ENCODE measurements at places on chromosomes 6 and 20.

DNA sequence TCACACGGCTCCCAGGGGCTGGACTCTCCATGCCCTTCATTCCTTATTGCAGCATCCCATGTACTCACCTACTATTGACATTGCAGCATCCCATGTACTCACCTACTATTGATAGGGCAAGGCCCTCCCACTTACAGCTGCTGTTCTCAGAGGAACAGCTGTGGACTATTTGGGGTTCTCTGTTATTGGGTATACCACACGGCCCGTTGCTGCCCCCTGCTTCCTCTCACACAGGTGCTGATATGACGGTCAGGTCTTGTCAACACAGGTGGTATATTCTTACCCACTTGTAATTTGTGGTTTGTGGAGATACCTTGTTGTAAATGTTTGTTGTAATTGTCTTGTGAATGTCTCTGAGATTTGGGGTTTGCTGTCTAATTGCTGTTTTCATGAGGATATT is 18.8 kb downstream of the ALDH5A1 start:
- no peak for DNase-seq

DNA sequence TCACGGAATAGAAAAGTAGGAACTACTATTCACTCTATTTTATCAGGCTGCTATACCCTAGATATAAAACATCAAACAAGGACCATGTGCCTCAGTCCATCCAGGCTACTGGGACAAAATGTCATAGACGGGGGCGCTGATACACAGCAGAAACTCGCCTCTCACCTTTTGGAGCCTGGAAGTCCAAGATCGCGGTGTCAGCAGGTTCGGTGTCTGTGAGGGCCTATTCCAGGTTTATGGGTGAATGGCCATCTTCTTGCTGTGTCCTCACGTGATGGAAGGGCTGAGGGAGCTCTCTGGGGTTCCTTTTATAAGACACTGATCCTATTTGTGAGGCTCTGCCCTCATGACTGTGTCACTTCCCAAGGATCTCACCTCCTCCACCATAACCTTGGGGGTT is 89.5 kb downstream of the DLL1 start:
- no peak for DNase-seq

DNA sequence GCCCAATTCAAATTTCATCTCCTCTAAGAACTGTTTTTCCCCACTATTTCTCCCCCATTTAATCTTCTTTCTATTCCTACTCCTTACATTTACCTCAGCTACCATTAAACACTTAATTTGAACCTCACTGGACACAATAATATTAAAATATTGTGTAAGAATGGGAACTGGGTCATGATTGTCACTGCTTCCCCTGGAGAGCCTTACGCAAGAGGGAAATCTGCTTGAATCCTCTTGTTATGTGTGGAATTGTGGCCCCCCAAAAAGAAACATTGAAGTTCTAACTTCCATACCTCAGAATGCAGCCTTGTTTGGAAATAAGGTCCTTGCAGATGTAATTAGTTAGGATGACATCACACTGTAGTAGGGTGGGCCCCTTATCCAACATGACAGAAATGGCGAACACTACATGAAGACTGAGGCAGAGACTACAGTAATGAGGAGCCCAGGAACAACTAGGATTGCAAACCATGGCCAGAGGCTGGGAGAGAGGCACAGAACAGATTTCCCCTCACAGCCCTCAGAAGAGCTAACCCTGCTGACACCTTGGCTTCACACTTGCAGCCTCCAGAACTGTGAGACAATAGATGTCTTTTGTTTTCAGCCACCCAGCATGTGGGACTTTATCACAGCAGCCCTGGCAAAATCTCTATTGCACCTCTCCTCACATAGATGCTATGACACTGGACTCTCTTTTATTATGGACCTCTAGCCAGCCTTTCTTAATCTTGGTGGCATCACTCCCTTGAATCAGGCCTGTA is 29.9 kb downstream of the HIVEP2 start:
- no peak for DNase-seq

DNA sequence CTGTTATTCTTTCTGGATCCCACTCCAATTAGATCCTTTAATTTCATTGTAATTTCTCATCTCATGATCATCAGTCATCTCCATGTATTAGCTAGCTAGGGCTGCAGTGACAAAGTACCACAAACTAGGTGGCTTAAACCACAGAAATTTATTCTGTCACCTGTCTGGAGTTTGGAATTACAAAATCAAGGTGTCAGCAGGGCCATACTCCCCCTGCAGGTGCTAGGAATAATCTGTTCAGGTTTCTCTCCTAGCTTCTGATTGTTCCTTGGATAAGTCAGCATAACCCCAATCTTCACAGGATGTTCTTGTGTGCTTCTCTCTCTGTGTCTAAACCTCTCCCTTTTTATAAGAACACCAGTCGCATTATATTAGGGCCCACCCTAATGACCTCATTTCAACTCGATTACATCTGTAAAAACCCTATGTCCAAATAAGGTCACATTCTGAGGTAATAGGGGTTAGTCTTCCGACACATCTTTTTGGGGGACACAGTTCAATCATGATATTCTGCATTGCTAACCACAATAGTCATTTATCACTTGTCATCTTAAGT is 40.5 kb downstream of the BEND6 start:
- DNase-seq = no peak

DNA sequence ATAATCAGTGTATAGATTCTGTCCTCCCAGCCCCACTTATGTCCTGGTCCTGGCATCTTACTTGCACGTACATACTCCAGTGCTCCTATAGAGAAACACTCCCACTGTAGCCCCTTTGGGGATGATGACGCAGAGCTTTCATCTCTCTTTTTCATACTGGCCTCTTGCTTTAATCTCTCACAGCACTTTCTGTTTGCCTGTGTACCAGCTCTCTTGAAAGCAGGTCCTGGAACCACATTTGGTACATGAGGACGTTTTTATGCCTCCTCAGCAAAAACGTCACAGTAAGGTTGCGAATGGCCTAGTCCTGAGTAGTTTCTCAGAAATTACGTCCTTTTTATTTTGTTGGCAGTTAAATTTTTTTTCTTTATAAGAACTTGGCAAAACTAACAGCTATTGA is 10.8 kb downstream of the L3MBTL3 start:
- no peak for DNase-seq

DNA sequence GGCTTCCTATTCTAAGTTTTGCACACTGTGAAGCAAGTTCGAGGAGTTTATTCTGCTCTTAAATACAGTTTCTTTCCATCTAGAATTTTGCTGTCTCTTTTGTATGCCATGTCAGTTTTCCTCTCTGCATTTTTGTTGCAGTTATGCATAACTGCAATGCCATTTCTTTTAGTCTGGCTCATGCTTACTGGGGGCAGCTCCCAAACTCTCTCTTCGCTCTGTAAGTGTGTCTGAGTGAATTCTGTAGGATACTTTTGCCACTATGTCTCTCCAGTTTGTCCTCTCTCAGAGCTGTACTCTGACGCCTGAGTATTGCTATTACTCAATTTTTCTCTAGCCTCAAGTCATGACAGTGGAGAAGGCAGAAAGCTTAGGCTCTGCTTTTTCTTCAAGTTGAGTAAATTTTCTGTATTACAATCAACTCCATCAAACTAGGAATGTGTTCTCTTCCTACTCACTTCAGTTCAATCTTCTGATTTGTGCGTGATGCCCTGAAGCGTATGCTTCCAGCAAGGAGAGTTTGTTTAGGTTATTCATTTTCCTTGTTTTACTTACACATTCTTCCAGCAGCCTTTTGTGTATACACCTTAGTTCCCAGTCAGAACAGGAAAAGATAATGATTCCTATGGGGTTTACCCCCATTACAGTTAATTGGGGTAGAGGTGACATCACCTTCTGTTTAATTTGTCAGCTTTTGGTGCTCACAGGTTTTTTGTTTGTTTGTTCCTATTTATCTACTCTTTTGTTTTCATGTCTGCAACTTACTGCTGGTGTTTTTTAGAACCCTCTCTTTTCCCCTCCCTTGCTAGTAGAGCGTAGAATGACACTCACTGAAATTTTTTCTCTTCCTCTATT is 430.9 kb downstream of the BCKDHB start:
- DNase-seq = no peak

GRCh38 chr6:35213824-35214756 is at the start of gene SCUBE3:
Gene SCUBE3 (plus strand): TSS chr6:35213956. CDS start chr6:35214419, 463 bp downstream.
- DNase-seq = no peak

DNA sequence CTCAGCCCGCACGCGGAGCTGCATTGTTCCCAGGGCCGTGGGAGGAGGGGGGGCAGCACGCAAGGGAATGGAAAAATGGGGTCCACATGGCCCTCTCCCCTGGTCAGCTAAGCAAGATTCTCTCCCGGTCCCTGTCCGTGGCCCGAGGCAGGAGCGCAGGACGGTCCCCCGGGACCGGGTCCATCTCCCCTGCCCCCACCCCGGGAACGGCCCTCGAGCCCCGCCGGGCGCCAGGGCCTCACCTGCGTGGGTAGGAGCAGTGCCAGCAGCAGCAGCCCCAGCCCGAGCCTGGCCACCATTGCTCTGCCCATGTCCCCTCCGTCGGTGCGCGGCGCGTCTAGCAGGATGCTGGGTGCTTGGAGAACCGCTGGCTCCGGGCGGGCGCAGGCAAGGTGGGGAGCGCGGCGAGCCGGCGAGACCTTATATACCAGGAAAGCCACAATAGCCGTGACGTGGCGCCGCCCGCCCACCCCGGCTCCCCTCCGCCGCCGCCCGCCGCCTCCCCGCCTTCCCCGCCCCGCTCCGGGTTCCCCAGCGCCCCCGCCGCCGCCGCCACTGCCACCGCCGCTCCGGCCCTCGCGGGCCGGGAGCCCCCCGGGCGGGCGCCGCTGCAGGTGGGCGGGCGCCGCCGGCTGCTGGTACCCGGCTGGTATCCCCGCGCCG is at the start of gene CD24:
Gene CD24 (minus strand): TSS at position 394 of the 663 bp plus-strand sequence. CDS start 83 bp downstream, at position 311.
- DNase-seq = no peak

- DNase-seq = no peak
Observed at GRCh38 chr6:8821981-8822381, 386.6 kb upstream of the SLC35B3 start.

DNA sequence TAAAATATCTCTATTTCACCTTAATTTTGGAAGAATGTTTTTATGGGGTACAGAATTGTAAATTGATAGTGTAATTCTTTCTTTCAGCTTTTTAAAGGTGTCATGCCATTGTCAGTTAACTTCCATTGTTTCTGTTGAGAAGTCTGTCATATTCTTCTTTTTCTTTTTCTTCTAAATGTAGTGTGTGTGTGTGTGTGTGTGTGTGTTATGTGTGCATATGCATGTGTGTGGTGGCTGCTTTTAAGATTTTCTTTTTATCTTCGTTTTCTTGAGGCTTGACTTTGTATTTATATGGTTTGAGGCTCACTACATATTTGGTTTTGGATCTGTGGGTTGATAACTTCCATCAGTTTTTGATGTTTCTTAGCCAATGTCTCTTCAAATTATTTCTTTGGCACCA is 176.5 kb downstream of the OGFRL1 start:
- DNase-seq = no peak

GRCh38 chr20:3680701-3681351 is 984 bp downstream of the ADAM33 start:
- no peak for DNase-seq

- DNase-seq = no peak
Observed at GRCh38 chr20:40930561-40930960, 98.1 kb upstream of the TOP1 start.

DNA sequence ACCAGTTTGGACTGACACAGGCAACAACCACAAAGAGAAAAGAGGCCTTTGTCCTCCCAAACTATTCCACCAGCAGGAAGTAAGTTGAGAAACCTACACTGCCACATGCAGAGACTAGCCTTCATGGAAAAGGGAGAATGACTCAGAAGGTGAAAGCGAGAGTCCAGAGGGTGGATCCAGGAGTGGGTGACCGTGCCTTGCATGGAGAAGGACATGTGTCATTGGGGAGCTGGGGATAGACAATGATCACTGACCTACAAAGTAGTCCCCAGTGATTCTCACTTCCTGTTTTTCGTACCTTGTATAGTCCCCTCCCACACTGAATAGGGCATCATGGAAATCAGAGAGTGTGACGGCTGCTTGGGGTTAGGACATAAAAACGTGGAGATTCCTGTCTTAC is 91.9 kb downstream of the MYLK4 start:
- no peak for DNase-seq

DNA sequence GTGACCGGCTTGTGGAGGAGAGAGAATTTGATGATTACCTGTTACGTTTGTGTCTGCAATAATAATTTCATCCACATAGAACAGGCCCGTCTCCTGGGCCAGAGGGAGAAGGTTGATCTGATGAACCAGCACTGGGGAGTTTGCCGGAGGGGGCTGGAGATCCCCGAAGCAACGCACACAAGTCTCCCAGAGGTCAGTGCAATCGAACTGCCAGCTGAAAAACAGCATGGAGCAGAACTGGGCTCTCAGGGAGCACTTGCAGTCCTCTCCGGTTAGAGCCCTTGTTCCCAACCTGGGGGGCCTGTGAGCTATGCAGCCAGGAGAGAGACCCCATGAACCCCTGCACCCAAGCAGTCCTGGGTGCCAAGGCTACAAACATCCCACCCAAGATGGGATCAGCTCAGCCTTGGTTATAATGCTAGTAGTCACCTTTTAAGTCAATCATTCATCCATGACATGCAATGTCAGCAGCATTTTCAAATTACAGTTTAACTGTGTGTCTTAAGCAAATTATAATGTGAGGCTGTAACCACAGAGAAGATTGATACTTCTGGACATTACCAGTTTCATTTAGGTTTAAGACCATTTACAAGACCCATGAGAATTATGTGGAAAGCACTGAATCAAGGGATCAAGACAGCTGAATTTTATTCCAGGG is 34.2 kb downstream of the PKHD1 start:
- no peak for DNase-seq

- no peak for DNase-seq
Observed at GRCh38 chr20:38680500-38681306, 43.6 kb upstream of the SLC32A1 start.

DNA sequence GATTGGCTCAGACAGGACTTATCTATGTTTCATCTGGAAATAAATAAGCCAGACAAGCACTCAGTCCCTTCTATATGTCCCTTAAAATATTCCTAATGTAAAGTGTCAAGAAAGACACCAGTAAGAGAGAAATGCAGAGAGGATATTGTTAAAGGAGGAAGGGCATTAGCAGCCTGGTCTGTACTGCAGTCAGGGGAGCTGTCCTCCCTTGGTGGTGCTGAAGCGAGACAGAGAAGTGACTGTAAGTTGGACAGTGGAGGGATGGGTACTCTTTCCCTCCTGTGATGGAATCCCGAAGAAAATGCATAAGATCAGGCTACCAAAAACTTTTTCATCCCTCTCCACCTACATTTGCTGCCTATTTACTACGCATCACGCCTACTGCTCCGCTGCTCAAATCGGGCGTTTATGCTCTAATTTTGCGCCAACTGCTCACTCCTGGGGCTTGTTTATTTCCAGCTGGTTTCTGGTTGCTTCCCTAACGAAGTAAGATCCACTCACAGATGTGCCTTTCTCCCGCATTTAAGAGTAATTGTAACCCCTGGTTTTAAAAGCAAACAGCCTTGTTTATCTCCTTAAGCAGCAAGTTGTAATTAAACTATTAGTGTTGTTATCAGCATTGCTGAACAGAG is 35.2 kb downstream of the PHACTR1 start:
- peak; percentile 8 for DNase-seq

DNA sequence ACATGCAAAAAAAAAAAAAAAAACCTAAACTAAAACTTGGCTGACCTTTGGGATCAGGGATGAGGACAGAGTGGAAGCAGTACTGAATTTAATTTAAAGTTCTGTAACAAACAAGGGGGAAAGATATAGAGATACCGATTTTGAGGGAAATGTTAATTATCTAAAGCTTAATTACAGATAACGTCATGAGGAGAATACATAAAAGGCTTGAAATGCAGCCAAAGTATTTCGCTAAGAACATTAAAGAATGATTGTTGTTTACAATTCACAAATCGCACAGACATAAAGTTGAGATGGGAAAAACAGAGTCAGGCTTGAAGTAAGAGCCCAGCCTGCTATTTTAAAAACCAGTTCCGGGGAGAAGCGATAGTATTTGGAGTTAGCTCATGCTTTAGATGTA is 208.0 kb upstream of the SASH1 start:
- no peak for DNase-seq
